ENCODE measurements at places on chromosomes 1 and 21. TPM values are rescaled to one million over a fixed set of nuclear protein-coding genes. Genes with fewer than 3 reads are reported as not detected.

Gene LYSMD1
- total RNA-seq, result 11.7 TPM

Gene CCSAP
- total RNA-seq, result 7.8 TPM

Gene HMCN1
- 18.4 TPM for total RNA-seq

Gene SPRR5
- total RNA-seq, result not detected

DNA sequence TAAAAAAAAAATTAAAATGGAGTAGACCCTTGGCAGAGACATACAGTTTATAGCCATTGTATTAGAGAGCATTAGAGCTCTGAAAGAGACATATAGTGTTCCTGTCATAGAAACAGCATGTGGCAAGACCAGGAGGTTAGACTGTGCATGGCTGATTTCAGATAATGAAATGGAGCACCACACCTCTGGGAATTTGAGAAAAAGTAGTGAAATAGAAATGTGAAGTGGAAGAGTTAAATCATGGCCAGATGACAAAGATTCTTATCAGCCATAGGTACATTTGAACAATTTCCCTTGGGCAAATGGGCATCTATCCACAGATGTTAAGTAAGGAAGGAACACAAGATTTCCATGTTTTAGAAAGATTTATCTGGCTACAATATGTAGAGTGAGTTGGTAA lies 1083.1 kb downstream of the PLA2G4A start:
- no peaks in the 10 kb centered on the region for H3K36me3 ChIP-seq
- DNase-seq, result no peak
- H3K27me3 ChIP-seq, result no peaks in the 10 kb centered on the region
- H3K4me3 ChIP-seq, result no peak overlapping the region

- H3K27ac ChIP-seq, result peak overlapping the region; percentile 50
- H3K27me3 ChIP-seq, result no peaks in the 10 kb centered on the region
Measured at GRCh38 chr1:234675572-234675971, 65.6 kb upstream of the IRF2BP2 start.

GRCh38 chr1:219067350-219067712 lies 106.3 kb upstream of the LYPLAL1 start:
- no peak for DNase-seq
- no peaks in the 10 kb centered on the region for H3K4me1 ChIP-seq
- H3K4me3 ChIP-seq, result no peak overlapping the region

DNA sequence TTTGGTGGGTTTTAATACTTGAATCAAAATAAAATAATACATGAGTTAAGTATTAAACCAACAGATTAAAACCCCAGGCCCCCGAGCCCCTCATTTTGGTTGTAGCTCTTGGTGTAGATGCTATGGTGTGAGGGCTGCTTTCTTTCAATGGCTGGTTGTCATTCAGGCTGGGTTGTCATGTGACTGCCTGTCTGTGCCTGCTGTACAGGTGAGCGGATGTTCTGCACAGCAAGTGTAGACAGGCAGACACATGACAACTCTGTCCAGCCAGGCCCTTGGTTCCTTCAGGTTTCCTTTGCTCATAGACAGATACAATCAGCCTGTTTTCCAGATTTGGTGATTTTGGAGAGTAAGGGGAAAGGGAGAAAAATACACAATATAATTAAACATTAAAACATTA lies 281.9 kb upstream of the C1orf105 start:
- no peaks in the 10 kb centered on the region for H3K27me3 ChIP-seq
- H3K27ac ChIP-seq, result peak overlapping the region; percentile 22
- H3K4me1 ChIP-seq, result no peaks in the 10 kb centered on the region
- DNase-seq, result no peak
- no peak overlapping the region for H3K4me3 ChIP-seq
- no peaks in the 10 kb centered on the region for H3K36me3 ChIP-seq

DNA sequence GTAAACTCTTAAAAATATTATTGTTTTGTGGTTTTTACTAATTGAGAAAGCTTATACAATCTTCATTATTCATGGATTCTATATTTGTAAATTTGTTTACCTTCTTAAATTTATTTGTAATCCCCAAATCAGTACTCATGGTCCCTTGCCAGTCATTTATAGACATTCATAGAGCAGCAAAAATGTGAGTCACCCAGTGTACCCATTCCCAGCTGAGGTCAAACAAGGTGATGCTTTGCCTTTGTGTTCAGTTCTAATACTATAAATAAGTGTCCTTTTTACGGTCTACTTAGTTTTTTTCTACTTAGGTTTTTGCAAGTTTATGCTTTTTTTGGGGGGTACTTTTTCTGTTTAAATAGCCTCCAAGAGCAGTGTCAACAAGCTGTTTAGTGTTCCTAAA lies 36.1 kb downstream of the SORT1 start:
- no peaks in the 10 kb centered on the region for H3K4me1 ChIP-seq
- H3K4me3 ChIP-seq, result no peak overlapping the region
- H3K27ac ChIP-seq, result no peak overlapping the region
- H3K36me3 ChIP-seq, result no peaks in the 10 kb centered on the region
- DNase-seq, result no peak

DNA sequence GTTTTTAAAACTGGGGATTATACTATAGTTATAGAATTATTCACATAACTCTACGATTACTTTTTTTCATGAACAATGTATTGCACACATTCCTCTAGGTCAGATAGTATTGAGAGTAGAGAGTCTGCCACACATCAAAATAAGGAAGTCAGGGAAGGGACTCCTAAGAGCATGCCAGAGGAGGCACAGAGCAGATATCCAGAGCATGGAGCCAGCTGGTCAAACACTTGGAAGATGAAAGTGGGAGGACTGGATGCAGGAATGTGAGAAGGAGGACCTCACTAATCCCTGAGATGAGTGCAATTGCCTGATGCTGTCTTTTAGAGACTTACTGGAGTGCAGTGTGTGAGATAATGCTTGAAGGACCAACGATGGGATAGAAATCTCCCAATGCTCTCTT lies 9.6 kb upstream of the RFX5 start:
- H3K4me1 ChIP-seq, result no peaks in the 10 kb centered on the region
- no peaks in the 10 kb centered on the region for H3K36me3 ChIP-seq

DNA sequence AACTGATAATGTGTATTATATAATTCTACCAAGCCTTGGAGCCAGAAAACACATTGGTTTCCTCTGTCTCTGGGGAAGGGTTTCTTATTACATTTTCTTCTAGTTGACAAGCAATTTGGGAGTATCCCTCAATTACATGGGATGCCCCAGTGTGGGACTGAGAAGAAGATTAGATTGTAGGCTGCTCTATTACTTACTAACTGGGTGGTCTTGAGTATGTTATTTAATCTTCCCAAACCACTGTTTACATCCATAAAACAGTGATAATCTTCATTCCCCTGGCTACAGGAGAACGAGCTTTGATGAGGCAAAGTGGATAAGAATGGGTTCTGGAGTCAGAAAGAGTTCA lies 105.8 kb downstream of the TSEN15 start:
- H3K27ac ChIP-seq, result peak overlapping the region; percentile 79
- no peak overlapping the region for H3K4me3 ChIP-seq
- H3K36me3 ChIP-seq, result no peaks in the 10 kb centered on the region
- no peaks in the 10 kb centered on the region for H3K27me3 ChIP-seq
- peaks cover 12% of the 10 kb centered on the region for H3K4me1 ChIP-seq

DNA sequence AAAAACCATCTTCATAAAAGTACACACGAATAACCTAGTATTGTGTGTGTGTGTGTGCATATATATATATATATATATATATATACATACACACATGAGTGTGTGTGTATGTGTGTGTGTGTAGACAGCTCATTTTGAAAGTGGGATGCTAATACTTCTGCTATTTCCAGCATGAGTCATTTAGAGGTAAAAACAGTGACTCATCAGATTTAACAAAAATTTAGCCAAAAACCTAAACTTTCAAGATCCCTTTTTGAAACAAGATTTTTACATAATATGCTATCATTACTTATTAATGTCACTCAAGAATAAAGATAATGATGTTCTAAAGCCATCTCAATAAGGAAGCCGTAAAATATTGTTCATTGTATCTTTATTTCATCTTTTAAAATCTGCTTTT lies 35.6 kb upstream of the ADGRL4 start:
- no peak overlapping the region for H3K27ac ChIP-seq
- H3K4me1 ChIP-seq, result no peaks in the 10 kb centered on the region
- H3K36me3 ChIP-seq, result no peaks in the 10 kb centered on the region
- no peak for DNase-seq

DNA sequence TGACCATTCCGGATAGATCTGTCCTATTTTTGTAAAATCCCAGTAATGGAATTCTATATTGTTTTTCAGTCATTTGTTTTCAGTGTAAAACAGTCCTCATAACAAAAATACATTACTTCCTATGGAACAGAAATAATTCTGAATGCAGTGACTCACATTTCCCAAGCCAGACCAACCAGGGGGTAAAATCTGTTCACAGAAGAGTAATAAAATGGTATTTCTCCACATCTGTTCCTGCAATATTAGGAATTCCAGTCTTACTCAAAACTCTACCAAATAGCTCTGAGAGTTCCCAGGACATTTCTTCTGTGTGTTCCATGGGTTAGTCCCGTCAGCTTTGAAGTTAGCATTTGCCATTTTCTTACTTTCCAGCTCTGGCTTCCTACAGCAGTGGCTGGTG lies 2.6 kb upstream of the DDR2 start:
- H3K4me3 ChIP-seq, result no peak overlapping the region
- H3K36me3 ChIP-seq, result no peaks in the 10 kb centered on the region
- no peak for DNase-seq
- H3K4me1 ChIP-seq, result no peaks in the 10 kb centered on the region
